ENCODE measurements at places on chromosomes 12 and 14.

- DNase-seq = no peak
These were observed 87.1 kb downstream of the TMCC3 start for GRCh38 chr12:94563286-94563685.

- DNase-seq = no peak
These were observed 632 bp downstream of the UBR7 start for GRCh38 chr14:93207468-93208308.

GRCh38 chr12:94133964-94134795, 14.2 kb upstream of the PLXNC1 start:
- DNase-seq = no peak

DNA sequence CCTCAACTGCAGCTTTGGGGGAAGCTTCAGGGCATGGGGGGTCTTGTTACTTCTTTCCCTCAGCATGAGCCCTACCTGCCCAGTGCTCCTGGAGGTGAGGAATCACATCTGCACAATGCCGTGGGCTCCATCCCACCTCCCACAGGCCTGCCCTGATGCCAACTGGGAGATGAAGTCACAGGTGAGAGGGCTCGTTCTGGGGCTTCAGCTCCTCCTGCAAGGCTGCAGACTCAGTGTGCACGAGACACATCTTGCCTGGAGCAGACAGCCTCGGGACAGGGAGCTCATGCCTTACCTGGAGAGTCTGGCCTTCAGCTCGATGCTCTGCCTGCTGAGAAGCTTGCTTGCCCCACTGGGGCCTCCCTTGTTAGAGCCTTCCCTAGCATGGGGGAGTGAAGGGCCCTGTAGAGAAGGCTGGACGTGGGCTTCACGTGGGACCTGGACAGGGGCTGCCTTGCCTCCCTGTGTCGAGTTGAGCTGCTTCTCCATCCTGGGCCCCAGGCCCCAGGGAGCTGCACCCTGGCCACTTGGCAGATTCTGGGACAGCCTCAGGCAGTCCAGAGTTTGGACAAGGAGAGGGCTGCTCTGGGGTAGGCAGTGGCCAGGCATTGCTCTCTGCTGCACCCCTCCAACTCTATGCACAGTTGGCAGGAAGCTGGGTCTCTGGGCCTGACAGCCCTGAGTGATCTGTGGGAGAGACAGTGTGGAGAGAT, 171.4 kb downstream of the KIF26A start:
- DNase-seq = no peak

DNA sequence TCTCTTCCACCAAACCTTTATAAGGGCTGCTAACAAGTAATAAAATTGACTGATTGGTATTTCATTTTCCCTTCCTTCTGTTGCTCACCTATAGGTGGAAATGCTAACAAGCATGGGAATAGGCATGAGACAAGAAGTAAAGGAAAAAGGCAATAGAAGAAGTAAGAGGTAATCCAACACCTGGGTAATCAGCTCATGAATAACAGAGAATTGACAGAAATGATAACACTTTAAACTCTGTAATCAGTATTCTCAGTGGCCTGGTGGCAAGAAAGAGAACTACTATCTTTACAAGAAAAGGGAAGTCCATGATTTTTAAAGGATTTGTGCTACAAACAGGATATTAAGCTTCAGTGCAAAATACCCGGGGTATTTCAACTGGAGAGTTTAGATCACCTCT, 737.8 kb downstream of the RERGL start:
- no peak for DNase-seq

DNA sequence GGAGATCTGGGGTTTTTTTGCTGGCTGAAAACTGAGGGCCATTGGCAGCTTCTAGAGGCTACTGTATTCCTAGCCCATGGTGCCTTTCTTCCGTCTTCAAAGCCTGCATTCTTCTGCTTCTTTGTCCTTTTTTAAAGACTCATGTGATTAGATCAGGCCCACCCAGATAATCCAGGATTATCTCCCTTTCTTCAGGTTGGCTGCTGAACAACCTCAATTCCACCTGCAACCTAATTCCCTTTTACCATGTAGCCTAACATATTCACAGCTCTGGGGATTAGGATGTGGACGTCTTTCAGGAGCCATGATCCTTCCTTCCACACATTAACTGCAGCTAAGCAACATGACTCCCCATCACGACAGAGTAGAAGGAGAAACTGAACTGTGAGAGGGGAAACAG, 985.5 kb downstream of the DIO2 start:
- no peak for DNase-seq
